ENCODE measurements at places on chromosomes 6 and 20.
A peak's percentile ranks its signal among the peaks of the same experiment; 100 is the strongest.

GRCh38 chr6:21523652-21524051, 69.9 kb upstream of the SOX4 start:
- no peak for DNase-seq

DNA sequence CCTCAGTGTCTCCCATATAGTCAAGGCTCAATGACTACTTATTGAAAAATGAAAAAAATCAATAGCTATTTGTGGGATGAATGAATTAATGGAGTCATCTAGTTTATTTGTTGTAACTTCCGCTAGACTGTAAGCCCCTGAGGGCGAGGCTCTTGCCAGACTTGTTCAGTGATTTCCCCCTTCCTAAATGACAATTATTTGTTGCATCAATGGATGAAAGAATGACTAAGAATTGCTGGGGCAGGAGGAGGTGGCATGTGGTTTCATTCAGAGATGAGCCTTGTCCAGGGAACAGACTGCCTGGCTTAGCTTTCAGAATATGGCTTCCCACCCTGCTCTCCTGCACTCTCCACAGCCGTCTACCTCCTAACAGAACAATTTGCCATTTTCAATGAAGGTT, 1.1 kb upstream of the PRELID3B start:
- DNase-seq = no peak

DNA sequence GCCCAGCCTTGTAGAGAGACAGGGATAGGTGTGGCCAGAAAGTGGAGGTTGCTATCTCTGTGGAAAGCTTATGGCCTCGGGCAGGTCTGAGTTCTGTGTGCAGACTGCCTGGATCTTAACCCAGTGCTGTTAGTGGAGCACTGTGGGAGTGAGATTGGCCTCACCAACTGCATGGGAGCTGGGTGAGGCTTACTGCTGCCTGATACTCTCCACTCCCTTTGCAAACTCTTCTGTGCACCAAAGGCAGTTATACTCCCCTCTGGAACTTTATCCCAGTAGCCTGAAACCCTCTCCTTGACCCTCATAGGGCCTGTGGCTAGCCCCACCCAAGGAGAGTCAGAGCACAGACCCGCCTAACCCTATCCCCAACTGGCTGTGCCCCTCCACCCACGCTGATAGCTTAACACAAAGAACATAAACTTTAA, 41.4 kb upstream of the PKIB start:
- DNase-seq = no peak

DNA sequence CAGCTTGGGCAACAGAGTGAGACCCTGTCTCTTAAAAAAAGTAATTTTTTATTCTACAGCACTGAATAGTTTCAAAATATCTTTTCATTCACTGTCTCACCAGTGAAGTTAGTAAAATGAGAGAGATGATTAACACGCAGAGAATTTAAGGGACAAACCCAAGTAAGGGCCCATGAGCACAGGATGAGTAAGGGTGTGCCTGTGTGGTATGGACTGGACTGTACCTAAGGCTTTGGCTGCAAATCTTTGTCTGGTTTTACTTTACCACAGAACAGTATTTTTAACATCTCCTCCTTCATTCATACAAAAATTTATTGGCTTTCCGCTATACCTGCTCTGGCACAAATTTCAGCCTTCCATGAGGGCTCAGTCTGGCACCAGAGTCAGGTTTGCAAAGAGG, 433.3 kb downstream of the UTRN start:
- DNase-seq = peak; percentile 49

GRCh38 chr20:37845241-37845681, 57.7 kb upstream of the VSTM2L start:
- DNase-seq = no peak

DNA sequence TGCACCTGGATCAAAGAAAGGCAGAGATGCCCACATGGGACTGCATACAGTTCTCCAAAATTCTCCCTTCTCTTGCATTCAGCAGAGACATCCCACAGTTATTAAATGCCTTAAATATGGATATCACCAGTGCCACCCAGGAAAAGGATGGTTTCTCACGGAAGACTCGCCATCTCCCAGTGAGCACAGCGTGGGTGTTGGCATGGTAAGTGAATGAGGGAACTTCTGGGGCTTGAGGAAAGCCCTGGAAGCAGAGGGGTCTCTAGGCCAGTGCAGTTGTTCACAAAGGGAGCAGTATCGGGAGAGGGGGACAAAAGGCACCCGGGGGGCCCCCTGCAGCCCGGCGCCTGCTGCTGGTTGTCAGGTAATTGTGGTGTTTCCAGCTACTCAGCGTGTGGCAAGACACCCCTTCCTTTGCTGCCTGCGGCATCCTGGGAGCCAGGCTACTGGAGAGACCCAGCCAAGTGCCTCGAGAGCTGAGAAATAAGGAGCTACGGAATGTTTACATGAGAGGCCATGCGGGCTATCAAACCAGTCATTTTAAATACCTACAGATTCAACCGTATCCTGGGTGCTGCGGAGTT, 125.4 kb downstream of the PXDC1 start:
- no peak for DNase-seq

DNA sequence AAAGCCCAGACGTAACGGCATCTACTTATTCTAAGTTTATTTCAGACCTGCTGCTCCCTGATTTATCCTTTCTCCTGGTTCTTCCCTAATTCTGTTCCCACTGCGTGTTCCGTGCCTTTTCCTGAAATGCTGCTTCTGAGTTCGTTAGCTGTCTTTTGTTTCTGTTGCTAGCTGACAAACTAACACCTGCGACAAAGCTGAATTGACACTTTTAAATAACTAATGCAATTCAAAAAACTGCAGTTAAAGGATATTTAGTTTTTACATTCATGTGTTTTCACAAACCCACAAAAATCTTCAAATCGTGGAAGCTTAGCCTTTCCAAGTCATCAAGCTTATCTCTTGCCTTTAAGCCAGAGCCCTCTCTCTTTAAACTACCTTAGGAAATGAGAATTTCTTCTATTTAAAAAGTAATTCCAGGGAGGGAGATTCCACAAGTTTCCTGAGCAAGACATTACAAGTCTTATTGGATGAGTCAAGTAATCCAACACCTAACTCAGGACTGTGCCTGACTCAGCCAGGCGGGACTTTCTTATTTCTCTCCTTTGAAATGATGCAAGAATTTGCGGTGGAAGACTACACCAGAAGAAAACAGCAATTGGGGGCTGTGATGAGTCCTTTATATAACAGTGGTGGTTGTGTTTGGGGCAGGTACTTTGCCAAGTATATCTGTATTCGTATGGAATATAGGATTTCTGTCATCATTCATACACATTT, 6.3 kb downstream of the ADTRP start:
- peak; percentile 98 for DNase-seq

GRCh38 chr6:32936239-32937152, 4.3 kb downstream of the HLA-DMB start:
- DNase-seq = no peak

DNA sequence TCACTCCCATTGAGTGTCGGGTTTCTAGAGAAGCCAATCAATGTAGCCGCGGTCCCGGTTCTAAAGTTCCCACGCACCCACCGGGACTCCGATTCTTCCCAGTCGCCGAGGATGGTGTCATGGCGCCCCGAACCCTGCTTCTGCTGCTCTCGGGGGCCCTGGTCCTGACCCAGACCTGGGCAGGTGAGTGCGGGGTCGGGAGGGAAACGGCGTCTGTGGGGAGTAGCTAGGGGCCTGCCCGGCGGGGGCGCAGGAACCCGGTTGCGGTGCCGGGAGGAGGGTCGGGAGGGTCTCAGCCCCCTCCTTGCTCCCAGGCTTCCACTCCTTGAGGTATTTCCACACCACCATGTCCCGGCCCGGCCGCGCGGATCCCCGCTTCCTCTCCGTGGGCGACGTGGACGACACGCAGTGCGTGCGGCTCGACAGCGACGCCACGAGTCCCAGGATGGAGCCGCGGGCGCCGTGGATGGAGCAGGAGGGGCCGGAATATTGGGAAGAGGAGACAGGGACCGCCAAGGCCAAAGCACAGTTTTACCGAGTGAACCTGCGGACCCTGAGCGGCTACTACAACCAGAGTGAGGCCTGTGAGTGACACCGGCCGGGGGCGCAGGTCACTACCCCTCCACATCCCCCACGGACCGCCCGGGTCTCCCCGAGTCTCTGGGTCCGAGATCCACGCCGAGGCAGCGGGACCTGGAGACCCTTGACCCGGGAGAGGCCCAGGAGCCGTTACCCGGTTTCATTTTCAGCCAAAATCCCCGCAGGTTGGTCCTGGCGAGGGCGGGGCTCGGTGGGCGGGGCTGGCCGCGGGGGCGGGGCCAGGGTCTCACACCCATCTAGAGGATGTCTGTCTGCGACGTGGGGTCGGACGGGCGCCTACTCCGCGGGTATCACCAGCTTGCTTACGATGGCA, 35.2 kb upstream of the HLA-G start:
- DNase-seq = peak; percentile 3

GRCh38 chr6:15876406-15876805, 213.6 kb upstream of the DTNBP1 start:
- peak; percentile 42 for DNase-seq

DNA sequence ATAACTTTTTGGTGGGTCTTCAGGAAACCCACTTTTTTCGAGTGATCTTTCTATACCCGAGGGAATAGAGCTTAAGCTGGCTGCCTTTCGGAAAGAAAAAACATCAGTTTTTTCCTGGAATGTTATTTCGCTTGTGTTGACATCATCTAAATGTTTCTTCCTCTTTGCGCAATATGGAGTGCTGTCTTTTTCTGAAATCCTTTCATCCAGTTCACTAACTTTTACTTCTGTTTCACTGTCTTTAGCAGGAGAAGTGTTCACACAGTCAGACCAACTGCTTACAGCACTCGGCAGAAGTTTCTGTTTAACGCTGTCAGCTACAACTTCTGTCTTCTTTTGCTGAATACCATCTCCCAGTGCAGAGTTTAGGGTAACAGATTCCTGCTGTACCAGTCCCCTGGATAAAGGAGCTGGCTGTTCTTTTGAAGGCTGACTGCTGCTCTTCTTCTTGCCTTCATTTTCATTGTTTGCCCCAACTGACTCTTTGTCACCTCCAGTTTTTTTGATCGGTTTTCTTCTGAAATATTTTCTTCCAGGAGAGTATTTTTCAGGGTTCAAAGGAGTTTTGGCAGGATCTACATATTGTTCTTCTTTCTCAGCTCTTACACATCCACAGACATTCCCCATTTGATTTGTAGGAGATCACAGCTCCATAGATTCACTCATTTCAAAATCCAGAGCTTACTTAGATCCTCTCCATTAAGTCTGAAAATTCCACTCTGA, 50.0 kb upstream of the DST start:
- peak; percentile 66 for DNase-seq

- DNase-seq = no peak
Measured at GRCh38 chr20:59028812-59029211, 3.3 kb downstream of the ATP5F1E start.

DNA sequence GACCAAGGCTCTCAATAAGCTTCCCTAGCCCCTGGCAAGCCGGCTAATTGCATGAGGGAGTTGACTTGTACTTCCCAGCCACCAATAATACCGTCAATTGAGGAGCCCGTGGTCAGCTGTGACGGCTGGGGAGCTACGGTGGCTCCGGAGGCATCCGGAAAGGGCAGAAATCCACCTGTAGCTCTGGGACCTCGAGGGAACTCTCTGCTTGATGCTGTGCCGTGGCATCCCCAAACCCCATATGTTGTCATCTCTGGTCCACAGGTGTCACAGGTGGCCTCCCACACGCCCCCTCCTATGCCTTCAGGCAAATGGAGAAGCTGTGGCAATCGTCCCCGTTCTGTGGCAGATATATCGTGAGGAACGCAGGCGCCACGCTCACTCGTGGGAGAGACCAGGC, 5.5 kb upstream of the KCNQ2 start:
- DNase-seq = no peak

DNA sequence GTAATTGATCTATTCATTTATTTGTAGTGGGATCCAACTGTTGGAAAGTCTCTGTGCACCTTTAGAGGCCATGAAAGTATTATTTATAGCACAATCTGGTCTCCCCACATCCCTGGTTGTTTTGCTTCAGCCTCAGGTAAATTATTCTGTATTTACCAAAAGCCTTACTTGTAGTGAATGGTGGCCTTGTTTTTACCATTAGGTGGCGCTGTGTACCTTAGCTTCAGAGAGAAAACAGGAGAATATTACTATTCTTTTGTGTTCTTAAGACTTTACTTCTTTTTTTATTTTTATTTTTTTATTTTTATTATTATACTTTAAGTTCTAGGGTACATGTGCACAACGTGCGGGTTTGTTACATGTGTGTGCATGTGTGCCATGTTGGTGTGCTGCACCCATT, 23.7 kb downstream of the PEX7 start:
- DNase-seq = peak; percentile 51

GRCh38 chr6:114007516-114007915, 36.6 kb upstream of the HDAC2 start:
- DNase-seq = peak; percentile 16

DNA sequence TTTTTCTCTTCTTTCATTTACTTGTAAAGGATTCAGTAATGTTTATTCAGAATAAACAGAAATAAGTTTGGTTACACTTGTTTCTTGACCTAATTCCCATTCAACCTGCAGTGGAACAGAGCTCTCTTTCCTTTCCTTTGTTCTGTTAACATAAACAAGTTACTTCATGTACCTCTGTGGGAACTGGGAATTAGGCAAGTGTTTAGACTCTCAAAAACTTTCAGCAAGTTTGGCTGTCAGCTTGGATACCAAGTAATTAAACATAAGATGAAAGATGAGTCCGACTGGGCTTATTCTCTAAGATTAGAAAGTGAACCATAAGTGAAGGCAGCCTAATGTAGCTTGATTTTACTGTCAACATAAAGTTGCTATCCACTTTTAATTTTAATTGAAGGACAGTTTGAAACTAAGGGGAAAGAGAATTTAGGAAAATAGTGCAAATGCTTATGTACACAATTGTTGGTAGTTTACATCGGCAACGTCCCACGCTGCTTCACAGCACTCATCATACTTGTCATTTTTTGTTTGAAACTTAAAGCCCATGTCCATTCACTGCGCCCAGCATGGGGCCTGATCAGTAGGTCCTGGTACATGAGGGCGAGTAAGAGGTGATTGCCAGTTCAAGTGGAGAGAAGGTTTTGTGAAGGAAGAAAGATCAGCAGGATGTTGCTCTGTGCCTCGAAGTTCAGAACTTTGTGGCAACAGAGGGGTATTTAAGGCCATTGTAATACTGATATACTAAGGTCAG, 113.0 kb downstream of the PLEKHG1 start:
- DNase-seq = no peak

DNA sequence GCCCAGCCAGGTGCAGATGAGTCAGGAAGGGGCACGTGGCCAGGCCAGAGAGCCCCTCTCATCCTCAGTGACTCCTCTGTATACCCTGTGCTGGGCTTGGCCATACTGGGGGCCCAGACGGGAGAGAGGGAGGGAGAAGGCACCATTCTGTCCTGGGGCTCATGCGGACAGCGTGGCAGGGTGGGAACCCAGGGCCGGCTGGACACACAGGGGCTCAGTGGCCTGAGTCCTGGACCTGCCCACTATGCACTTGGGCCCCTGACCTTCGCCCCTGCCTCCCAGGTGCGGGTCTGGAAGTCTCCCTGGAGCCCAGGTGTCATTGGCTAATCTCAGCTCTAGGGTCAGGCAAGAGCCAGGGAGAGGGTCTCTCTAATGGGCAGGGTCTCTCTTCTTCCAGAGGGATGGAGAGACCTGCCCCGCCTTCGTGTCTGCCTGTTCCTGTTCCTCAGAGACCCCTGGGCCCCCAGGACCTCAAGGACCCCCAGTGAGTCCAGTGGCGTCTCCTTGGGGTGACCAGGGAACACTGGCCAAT, 27.7 kb downstream of the COL20A1 start:
- DNase-seq = no peak

GRCh38 chr6:125793280-125793679, 2.5 kb downstream of the NCOA7 start:
- no peak for DNase-seq

- no peak for DNase-seq
Measured at GRCh38 chr20:23753194-23753548, 2.4 kb upstream of the CST1 start.
